ENCODE measurements at places on chromosomes 2 and 18. TPM values are rescaled to one million over a fixed set of nuclear protein-coding genes. Genes with fewer than 3 reads are reported as not detected.
A peak's percentile ranks its signal among the peaks of the same experiment; 100 is the strongest.

DNA sequence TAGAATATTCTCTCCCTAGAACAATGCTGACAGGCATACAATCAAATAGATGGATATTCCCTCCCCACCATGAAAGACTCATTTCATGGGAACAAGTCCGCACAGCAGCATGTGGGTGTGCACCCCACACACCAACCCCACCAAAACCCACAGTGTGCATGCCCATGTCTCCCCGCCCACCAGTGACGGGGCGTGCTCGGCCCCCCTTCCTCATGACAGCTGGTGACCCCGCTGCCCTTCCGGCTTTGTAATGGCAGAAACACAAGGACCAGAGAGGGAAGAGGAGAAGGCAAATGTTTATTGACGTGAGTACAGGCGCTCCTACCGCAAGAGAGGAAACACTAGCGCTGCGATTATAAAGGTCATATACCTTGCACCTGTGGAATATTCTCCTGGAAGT is 30.8 kb upstream of the ODC1 start:
- no peaks in the 10 kb centered on the region for H3K36me3 ChIP-seq
- H3K27ac ChIP-seq = no peak overlapping the region
- H3K27me3 ChIP-seq = peaks cover 9% of the 10 kb centered on the region
- no peak for DNase-seq
- H3K4me3 ChIP-seq = no peak overlapping the region
- no peaks in the 10 kb centered on the region for H3K4me1 ChIP-seq

The RAB31 gene
- 72.2 TPM for total RNA-seq

The DARS1 gene
- 61.1 TPM for total RNA-seq

GRCh38 chr18:10131460-10132395 is 217.9 kb downstream of the VAPA start:
- H3K27ac ChIP-seq = no peak overlapping the region
- H3K4me3 ChIP-seq = no peak overlapping the region
- no peak for DNase-seq
- no peaks in the 10 kb centered on the region for H3K27me3 ChIP-seq
- H3K36me3 ChIP-seq = no peaks in the 10 kb centered on the region

DNA sequence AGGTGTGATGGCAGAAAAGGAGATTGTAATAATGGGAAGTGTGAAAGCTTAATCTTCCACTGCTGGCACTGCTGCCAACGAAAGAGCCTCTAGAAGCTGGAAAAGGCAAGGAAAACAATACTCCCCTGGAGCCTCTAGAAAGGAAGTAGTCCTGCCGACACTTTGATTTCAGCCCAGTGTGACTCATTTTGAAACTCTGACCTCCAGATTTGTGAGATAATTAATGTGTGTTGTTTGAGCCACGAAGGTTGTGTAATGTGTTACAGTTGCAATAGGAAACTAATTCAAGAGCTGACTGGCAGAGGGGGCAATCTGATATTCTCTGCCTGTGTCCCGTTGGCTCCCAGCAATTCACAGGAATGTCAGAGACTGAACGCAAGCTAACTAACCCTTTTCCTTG is 219.2 kb upstream of the UBE2E3 start:
- DNase-seq = no peak
- H3K27me3 ChIP-seq = no peaks in the 10 kb centered on the region
- no peak overlapping the region for H3K4me3 ChIP-seq

DNA sequence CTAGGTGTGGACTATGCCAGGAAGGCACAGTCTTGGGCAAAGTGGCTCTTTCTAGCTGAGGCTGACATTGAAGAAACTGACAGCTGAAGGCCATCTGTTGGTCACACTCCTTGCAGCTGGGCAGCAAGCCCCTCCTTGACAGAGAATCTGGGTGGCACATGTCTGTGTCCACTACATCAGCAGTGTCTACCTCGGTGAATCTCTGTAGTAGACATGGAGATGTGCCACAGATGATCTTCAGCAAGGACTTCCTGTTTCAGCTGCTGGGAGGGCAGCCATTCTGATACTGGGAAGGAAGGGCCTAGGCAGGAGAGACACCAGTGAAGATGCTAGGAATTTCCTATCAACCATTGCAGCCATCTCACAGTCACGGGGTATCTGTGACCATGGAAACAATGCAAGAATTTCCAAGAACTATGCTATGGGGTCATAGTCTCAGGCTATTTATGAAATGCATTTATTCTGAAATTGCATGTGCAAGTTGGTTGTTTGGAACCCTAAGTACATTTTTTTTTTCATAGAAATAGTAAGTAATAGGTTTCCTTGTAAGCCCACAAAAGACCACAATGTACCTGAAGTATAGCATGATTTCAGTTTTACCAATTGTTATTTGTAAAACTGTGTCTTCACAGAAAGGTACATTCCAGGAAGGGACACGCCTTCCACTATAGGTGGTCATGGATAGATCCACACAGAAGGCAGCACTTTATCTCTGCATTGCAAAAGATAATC is 63.8 kb upstream of the DARS1 start:
- no peaks in the 10 kb centered on the region for H3K36me3 ChIP-seq
- H3K4me1 ChIP-seq = no peaks in the 10 kb centered on the region
- no peak overlapping the region for H3K4me3 ChIP-seq
- H3K27me3 ChIP-seq = no peaks in the 10 kb centered on the region
- H3K27ac ChIP-seq = no peak overlapping the region

- H3K36me3 ChIP-seq = no peaks in the 10 kb centered on the region
- 0 out of 2 replicates have a peak, but pooled peaks cover 7% of the 10 kb centered on the region for H3K4me1 ChIP-seq
- H3K4me3 ChIP-seq = no peak overlapping the region
These were observed 20.5 kb upstream of the KIF1A start for GRCh38 chr2:240840435-240841060.

The TTC21B gene
- total RNA-seq = 26.9 TPM

The IL36B gene
- not detected for total RNA-seq

The FARP2 gene
- 74.3 TPM for total RNA-seq

GRCh38 chr2:26179446-26179913 is 6.6 kb downstream of the GAREM2 start:
- peaks cover under 1% of the 10 kb centered on the region for H3K27me3 ChIP-seq
- H3K36me3 ChIP-seq = no peaks in the 10 kb centered on the region
- no peak overlapping the region for H3K27ac ChIP-seq
- no peak overlapping the region for H3K4me3 ChIP-seq

The DUSP28 gene
- total RNA-seq = 3.9 TPM

GRCh38 chr18:79881695-79882094 is 69.8 kb downstream of the SLC66A2 start:
- H3K27me3 ChIP-seq = no peaks in the 10 kb centered on the region
- H3K27ac ChIP-seq = no peak overlapping the region
- H3K4me1 ChIP-seq = no peaks in the 10 kb centered on the region
- no peaks in the 10 kb centered on the region for H3K36me3 ChIP-seq
- no peak for DNase-seq

GRCh38 chr2:39845460-39846146 is 66.5 kb upstream of the THUMPD2 start:
- H3K27ac ChIP-seq = no peak overlapping the region
- no peaks in the 10 kb centered on the region for H3K27me3 ChIP-seq
- no peak overlapping the region for H3K4me3 ChIP-seq
- no peak for DNase-seq

GRCh38 chr2:136238286-136239078 is 120.5 kb upstream of the CXCR4 start:
- H3K27me3 ChIP-seq = no peaks in the 10 kb centered on the region
- H3K36me3 ChIP-seq = no peaks in the 10 kb centered on the region
- H3K27ac ChIP-seq = peak overlapping the region; percentile 23
- DNase-seq = peak; percentile 29
- H3K4me1 ChIP-seq = peaks cover 29% of the 10 kb centered on the region

The MERTK gene
- total RNA-seq = not detected

The CXCR2 gene
- not detected for total RNA-seq

All from SJSA1 (cell line).